ENCODE measurements at places on chromosomes 11 and 22.

- DNase-seq = peak; percentile 50
Observed at GRCh38 chr11:117479372-117479771, 151.7 kb downstream of the CEP164 start.

DNA sequence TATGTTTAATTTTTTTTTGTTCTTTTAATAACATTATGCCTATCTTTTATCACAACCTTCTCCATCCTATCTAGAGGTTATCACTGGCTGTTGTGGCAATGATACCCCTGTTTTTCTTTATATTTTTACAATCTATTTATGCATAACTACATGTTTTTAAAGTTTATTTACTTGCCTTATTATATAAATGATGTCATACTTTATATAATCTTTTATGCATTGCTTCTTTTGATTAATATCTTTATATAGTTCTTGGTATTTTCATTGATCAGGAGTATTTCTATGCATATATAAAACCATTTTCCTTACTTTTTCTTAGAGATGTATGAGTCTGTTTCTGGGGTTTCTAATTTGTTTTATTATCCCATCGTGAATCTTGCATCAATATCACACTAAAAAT lies 719.8 kb upstream of the RAG2 start:
- DNase-seq = no peak

- DNase-seq = peak; percentile 76
Observed at GRCh38 chr22:26330971-26331625, 98.0 kb upstream of the ASPHD2 start.

DNA sequence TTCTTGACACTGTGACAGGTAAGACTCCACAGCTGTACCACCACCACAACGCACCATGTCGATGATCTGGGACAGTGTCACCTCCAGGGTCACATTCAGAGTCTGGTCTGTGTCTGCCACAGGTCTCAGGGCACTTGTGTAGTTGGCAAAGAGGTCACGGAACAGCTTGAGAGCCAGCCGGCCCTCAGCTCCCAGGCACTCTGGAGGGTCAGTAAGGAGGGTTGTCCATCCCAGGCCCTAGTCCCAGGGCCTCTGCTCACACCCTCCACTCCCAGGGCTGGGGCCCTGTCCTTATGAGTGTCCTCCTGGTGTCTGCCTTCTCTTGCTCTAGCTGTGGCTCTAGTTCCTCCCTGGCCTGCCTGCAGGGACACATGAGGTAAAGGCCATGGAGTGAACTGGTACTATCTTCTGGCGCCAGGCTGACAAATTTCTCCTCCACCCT lies 1.4 kb downstream of the CHRNA10 start:
- peak; percentile 16 for DNase-seq

- no peak for DNase-seq
Observed at GRCh38 chr22:28139961-28140360, 220.9 kb upstream of the PITPNB start.
